ENCODE measurements at places on chromosomes 11 and 22.

DNA sequence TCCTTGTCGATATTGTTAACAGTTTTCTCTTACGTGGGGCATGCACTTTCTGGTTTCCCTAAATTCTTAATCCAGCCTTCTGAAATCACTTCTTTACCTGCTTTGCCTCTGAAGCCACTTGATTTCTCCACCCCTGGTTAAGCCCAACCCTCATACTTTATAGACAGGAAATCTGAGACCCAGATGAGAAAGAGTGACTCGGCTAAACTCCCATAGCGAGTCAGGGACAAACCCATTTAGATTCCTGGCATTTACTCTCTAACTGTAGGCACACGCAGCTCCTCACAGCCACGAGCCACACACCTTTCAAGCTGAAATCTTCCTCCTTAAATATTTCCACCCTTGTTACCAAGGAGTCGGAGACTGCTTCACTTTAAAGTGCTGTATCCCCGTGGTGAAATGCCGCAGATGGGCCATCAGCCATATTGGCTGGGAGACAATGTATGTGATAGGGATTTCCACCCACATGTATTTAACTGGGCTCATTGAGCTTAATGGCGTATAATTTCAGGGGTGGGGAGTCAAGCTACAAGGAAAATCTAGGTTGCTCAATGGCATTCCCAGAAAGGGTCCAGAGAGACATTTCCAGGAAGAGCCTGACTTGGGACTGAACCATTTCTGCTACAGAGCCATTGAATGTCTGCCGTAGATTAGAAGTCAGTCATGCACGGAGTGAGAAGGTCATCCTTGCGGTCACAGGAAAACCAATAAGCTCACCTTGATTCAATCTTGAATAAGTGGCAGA lies 49.9 kb upstream of the GRK3 start:
- DNase-seq, result no peak

GRCh38 chr11:79852176-79852575 lies 411.3 kb upstream of the TENM4 start:
- DNase-seq, result no peak

DNA sequence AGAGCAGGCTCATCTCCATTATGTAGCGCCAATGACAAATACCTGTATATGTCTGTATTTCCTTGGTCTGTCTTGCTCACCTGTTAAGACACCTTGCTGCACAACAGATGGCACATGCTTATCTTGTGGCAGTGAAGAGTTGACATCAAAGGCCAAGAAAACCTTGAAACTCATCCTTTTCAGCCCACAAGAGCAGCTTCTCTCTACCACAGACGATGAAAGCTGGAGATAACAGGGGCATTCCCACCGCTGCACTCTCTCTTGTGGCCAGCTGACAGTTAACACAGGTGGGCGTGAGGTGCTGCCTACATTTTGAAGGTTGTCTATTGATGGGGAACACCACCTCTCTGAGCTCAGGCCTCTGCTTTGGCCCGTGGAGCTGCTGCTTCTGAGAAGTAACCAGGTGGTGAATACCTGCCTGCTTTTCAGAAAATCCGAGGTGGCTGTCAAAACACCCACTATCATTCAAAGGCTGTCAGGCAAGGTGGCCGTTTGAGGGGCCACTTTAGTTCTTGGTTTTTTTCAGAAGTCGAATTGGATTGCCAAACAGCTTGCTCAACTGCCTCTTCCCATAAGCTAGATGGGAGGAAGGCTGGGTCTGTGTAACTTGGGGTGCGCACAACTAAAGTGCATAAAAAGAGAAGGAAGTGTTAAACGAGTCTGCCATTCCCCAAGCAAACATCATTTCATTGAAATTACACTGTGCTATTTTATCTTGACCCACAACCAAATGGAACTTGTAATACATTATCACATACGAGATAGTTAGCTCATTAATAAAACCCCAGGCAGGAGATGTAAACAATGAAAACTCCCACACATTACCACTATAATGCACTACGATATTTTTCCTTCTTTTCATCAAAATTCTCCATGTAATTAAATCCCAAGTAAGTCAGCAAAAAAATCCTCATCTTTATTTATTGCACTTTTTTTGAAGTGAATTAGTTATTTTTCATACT lies 87.1 kb upstream of the RAG2 start:
- DNase-seq, result peak; percentile 77

GRCh38 chr22:27808451-27809225 lies 7.1 kb upstream of the MN1 start:
- no peak for DNase-seq

DNA sequence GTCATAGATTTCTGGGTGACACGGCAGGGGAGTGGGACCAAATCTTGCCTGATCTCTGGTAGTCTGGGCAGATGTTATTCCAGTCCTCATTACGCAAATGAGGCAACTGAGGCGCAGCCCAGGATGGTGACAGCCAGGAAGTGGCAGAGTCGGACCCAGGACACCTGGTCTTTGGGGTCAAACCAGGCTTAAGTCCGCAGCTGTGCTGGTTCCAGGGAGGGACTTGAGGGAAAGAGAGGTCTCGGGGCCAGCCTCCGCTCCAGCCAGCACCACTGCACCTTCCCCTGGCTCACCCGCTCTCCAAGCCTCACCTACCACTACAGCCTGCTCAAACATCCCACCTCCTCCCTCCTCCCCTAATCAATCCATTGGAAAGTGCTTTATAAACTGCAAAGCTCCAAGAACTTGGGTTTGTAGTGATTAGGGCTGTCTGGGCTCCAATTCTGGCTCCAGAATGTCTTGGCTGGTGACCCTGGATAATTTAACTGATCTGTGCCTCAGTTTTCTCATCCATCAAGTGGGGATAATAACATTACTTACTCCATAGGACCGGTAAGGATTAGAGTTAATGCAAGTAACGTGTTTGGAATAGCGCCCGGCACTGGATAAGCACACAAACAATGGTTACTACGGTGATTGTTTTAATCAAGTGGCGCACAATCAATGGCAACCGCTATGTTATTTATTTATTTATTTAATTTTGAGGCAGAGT lies 526 bp upstream of the PNPLA5 start:
- DNase-seq, result no peak

- DNase-seq, result no peak
These were observed 20.7 kb upstream of the CBX7 start for GRCh38 chr22:39173050-39173706.

DNA sequence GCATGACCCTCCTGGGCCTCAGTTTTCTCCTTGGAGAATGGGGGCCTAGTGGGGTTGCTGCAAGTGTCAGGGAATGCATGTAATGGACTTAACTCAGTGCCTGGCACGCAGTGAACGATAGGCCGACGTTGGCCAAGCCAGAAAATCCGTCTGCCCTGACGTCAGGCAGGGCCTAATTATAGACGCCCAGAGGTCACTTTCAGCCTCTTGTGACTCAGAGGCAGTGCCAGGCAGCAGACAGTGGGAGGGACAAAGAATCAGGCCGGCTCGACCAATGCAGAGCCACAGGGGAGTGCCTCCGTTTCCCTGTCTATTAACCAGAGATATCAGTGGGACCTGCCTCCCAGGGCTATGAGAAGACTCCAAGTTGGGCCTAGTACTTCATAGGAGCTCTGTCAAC lies 115.0 kb downstream of the MN1 start:
- DNase-seq, result no peak

GRCh38 chr11:114170226-114170625 lies 110.7 kb downstream of the ZBTB16 start:
- DNase-seq, result no peak

GRCh38 chr11:111435046-111435698 lies 56.1 kb upstream of the POU2AF1 start:
- DNase-seq, result no peak

- DNase-seq, result peak; percentile 79
These were observed 1.6 kb downstream of the MAML2 start for GRCh38 chr11:96341211-96342013.

DNA sequence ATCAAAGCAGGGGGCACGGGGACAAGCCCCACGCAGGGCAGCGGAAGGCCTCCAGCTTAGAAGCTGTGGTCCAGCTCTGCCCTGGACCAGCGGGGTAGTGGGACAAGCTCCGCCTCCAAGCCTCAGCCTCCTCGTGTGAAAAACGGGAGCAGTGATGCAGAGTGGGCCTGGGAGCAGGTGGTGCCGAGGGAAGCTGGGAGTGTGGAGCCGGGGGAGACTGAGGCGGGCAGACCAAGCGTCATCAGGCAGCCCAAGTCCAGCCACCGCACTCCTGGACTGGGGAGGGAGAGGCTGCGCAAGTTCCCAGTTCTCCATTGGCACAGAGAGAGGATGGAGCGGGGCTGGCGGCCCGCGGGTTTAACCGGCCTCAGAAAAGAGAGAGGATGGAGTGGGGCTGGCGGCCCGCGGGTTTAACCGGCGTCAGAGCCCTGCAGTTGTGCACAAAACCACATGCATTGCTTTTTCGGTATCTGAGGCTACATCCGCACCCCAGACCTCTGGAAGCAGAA lies 68.1 kb upstream of the PHF21B start:
- DNase-seq, result no peak

DNA sequence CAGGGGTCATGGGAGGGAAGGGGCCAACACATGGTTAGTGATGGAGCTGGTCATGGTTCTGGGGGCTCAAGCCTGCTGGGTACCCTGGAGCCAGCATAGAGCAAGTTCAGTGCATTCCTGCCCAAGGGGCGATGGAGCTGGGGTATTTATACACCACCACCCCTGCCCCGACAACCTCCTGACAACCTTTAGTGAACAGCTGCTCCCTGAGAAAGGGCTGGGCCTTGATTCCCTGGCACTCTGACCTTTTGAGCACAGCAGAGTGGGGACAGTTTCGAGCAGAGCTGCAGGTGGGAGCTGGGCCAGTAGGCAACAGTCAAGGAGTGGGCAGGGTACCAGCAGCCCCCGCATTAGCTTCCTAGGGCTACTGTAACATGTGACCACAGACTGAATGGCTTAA lies 6.0 kb downstream of the PARVG start:
- DNase-seq, result no peak

DNA sequence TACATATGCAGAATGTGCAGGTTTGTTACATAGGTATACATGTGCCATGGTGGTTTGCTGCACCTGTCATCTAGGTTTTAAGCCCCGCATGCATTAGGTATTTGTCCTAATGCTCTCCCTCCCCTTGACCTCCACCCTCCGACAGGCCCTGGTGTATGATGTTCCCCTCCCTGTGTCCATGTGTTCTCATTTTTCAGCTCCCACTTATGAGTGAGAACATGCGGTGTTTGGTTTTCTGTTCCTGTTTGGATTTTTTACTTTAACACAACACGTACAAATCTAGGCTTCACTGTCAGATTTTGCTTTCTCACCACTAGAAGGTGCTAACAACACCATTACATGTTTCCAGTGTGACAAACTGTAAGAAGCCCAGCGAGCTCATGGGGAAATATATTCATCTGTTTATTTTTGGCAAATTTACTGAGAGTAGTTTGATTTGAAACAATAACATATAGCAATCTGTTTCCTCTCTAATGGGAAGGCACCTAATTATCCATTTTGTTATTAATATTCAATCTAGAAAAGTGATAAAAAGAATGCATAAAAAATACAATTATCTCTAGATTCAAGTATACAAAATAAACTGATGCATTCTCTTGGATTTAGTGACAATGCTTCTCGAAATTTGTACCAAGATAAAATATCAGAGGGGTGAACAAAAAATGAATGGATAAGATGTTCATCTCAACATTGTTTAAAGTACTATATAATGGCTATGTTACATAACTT lies 23.2 kb upstream of the BIRC3 start:
- peak; percentile 30 for DNase-seq

- DNase-seq, result peak; percentile 46
These were observed 650 bp downstream of the PPM1F start for GRCh38 chr22:21951931-21952465.

- no peak for DNase-seq
These were observed 31.8 kb upstream of the GUCY1A2 start for GRCh38 chr11:107050121-107050520.

DNA sequence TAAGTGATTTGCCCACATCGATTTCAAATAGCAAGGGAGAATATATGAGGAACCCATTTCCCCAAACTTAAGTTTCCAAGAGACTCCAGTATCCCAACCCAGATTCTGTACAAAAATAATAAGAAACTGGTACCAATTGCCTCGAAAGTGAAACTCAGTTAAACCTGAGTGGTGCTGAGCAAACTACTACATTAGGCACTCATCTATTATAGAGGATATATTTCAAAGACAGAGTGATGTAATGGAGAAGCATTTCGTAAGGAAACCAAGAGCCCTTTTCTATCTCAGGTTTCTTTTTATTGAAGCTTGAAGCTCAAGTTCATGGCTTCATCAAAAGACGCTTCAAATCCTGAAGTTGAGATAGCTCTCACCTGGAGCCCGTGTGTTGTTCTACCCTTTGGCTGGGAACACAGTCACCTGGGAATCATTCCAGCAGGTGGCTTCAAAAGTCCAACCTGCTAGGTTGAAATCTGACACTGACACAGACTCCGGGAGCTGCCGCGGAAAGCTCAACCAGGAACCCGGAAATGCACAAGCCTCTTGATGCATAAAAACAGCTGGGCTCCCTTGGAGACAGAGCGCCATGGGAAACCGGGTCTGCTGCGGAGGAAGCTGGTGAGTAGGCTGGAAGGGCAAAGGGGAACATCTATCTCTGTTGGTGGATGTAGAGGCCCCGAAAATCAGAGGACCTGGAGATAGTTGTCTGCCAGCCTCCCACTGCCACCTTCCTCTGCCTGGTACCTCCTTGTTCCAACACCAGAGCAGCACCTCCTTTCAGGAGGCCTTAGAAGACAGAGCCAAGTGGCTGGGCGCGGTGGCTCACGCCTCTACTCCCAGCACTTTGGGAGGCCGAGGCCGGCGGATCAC lies at the start of gene C11orf52:
C11orf52 (plus strand) TSS at position 524 of the 867 bp plus-strand sequence; CDS start at position 584, 60 bp downstream.
- no peak for DNase-seq

DNA sequence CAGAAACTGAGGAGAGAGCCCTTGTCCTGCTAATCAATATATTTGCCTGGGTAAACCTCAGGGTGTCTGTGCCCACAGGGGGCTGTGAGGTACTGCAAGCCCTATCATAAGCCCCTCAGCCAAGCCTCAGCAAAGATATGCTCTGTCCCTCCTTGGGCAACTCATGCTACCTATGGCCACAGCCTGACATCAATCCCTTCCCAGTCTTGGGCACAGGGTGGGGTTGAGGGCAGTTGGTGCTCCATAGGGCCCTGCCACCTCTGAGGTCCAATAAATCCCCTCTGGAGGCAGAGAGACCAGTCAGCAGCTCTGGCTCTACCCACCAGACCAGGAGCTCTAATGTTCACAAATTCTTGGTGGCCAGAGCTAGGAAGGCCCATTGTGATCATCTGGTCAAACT lies 23.8 kb downstream of the TPBGL start:
- no peak for DNase-seq

- DNase-seq, result no peak
These were observed 43.0 kb upstream of the RTL6 start for GRCh38 chr22:44540756-44541670.

- no peak for DNase-seq
These were observed 65.6 kb downstream of the CECR2 start for GRCh38 chr22:17434856-17435255.
